ENCODE measurements at places on chromosomes 4 and X.

DNA sequence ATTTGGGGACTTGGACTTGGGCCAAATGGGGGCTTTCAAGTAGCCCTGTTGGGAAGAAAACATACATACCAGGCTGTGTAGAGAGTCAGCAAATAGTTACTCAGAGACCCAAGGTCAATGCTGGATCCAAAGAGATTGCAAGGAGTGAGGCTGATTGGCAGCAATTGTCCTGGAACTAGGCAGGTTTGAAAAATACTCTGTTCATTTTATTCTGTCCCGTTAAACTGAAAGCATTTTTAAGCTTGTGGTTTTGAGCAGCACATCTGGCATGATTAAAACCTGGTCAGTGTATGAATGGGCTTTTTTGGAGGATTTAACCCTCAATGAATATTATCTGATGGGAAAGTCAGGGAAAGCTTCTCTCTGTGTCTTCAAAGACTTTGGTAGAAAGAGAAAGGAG, 294.3 kb upstream of the BOD1L1 start:
- DNase-seq = no peak

- no peak for DNase-seq
Observed at GRCh38 chr4:79472693-79473438, 64.8 kb upstream of the GK2 start.

DNA sequence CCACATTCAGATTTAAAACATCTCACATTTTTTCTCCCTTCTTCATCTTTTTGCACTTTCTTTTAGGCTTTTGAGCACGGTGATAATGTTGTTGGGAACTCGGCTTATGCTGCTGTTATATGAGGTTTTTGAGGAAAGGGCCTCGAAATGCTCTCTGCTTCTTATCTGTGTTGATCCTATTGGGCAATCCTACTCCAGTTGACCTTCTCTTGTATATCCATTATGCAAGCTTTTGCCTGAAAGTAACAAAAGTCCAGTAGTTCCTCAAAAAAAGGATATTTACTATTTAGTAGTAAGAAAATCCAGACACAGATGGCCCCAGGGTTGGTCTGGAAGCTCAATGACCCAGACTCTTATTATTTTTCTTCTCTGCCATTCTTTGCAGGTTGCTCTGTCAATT, 57.7 kb upstream of the SPANXB1 start:
- no peak for DNase-seq

DNA sequence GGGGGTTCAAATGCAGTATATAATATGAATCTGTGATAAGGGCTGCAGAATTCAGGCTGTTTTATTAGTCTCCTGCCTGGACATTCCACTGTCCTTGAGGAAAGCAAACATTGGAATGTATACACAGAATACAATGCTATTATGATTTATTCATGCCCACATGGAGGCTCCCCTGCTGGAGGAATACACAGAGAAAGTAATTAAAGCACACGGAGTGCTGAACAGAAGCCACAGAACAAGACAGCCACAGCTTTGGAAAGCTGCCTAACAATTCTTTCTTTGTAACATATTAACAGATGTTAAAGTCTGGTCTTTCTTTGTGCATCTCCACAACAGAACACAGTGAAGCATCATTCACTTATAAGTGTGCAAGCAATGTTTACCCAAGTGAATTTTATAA, 155.8 kb downstream of the ARAP2 start:
- no peak for DNase-seq

GRCh38 chr4:147362938-147363337, 118.0 kb upstream of the EDNRA start:
- DNase-seq = no peak

GRCh38 chrX:25754399-25754798, 383.7 kb upstream of the MAGEB18 start:
- DNase-seq = peak; percentile 4

DNA sequence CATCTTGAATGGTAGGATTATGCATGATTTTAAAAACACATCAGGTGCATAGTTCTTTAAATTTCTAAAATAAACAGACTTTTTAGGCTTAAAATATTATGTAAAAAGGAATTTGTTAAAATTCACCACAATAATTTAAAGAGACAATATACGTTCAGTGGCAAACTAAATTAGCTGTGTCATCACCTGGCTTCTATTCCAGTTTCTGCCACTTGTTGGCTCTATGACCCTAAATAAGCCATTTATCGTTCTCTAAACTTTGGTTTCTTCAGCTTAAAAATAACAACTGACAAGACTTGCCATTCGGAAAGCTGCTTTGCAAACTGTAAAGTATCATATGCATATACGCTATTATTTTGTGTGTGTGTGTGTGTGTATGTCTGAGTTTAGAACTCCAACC, 141.3 kb downstream of the MGST2 start:
- no peak for DNase-seq

DNA sequence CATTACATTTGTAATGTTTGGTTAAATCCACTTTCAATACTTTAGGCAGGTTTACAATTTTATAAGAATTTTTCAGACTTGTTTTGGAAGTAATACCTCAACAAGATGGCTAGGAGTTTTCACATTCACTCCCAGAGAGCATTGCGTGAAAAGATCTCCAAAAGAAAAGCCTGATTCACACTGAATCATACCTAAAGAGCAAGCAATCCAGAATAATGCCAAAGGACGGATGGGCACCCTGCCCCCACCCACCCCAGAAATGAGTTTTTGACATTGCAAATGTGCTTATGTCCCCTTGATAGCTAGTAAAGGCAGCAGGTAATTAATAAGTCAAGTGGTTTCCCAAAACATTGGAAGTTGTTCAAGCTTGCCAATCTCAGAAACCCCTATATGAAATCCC, 557.7 kb upstream of the TENM3 start:
- no peak for DNase-seq

DNA sequence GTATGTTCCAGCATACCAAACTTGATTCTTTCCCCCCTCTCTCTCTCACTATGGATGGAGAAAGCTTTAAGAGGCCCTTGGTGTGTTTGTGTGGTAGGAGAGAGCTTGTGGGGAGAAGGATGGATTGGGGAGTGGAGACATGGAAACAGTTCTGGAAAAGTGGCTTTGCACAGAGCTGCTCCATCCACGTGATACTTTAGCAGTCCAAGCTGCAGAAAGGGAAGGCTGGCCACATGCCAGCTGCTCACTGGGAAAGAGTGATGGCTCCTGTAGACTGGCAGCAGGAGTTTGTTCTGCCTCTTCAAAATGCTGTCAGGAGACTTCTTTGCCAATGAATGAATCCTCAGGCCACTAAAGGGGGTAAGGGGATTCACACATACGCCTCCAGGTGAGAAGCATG, 21.7 kb upstream of the SEC24B start:
- no peak for DNase-seq

DNA sequence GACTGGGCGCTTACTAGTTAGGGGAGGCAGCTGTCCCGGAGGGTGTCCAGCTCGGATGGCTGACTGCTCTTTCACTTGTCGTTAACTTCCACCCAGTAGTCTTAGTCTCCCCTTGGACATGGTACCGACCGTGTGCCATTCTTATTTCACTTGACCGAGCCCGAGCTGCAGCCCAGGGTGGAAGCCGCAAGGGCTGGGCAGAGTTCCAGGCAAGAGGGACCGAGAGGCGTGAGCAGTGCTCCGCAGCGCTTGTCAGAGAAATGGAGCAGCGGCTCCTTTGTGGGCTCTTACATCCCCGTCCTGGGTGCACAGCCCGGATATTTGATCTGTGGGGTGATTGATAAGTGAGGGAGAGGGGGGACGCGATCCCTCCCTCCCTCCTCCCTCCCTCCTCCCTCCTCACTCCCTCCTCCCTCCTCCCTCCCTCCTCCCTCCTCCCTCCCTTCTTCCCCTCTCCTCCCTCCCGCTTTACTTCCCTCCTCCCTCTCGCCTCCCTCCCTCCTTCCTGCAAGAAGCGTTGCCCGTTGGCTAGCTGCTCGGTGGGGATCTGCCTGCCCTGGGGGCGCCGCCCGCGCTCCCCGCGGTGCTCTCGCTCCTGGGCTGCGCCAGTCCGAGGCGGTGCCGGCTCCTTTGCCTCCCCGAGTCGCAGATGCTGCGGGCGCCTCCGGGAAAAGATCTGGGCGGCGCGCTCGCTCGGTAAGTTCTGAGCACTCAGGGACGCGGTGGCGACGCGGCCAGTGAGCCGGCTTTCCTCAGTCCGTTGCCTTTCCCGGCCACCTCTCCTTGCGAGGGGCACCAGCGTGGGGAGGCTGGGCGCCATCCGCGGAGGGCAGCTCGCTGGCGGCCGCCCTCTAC, at the start of gene SLITRK2:
SLITRK2 (plus strand) TSS at position 499 of the 855 bp plus-strand sequence. CDS start 4,597 bp downstream, outside the sequence.
- DNase-seq = peak; percentile 25

- no peak for DNase-seq
Observed at GRCh38 chr4:102593147-102593546, 92.0 kb downstream of the NFKB1 start.

DNA sequence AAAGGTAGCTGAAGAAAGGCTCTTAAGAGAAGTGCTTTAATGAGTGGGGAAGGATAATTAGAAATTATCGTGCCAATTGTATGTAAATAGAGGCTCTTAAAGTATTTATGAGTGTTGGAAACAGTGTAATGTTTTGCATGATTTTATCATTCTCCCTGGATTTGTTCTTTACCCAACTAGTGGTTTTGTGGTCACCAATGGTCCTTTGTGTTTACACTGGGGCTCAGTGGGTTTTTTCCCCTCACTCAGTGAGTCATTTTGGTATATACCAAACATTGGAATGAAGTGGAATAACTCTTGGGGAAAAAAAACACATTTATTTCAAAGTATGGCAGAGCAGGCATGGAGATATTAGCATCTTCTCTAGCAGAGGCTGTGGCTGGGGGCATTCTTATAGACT, 20.8 kb upstream of the LGI2 start:
- no peak for DNase-seq

DNA sequence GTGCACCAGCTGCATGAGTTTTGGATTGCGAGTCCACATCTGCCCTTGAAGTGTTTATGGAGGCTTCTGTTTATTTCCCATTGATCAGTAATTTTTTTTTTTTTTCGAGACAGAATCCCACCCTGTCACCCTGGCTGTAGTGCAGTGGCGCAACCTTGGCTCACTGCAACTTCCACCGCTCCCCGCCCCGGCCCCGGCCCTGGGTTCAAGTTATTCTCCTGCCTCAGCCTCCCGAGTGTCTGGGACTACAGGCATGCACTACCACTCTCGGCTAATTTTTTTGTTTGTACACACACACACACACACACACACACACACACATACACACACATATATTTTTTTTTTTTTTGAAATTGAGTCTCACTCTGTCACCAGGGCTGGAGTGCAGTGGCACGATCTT, 46.1 kb downstream of the SMAD1 start:
- no peak for DNase-seq

DNA sequence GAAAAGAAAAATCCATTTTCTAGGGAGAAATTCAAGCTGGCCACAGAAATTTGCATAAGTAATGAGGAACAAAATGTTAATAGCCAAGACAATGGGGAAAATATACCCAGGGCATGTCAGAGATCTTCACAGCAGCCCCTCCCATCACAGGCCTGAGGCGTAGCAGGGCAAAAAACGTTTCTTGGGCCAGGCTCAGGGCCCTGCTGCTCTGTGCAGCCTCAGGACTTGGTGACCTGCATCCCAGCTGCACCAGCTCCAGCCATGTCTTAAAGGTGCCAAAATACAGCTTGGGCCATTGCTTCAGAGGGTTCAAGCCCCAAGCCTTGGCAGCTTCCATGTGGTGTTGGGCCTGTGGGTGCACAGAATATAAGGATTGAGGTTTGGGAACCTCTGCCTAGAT, 32.1 kb upstream of the TMPRSS11B start:
- no peak for DNase-seq

GRCh38 chrX:153474718-153475117, 4.3 kb upstream of the HAUS7 start:
- peak; percentile 47 for DNase-seq

GRCh38 chr4:183321079-183321478, 1.0 kb upstream of the CLDN22 start:
- no peak for DNase-seq

GRCh38 chrX:56987741-56988140, 7.6 kb downstream of the SPIN3 start:
- no peak for DNase-seq

GRCh38 chrX:33062041-33062440, 149.3 kb downstream of the DMD start:
- DNase-seq = no peak

DNA sequence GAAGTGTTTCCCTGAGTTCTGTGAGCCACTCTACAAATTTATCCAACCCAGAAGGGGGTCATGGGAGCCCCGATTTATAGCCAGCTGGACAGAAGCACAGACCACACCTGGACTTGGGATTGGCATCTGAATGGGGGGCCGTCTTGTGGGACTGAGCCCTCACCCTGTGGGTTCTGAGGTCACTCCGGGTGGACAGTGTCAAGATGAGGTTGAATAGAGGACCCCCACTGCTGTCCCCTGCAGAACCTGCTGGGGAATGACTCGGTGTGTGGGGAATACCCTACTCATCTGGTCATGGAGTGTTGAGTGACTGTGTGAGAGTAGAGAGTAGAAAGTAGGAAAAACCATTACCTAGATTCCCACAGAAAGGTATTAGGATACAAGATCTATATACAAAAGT, 67.5 kb downstream of the ZFYVE28 start:
- DNase-seq = no peak

- DNase-seq = no peak
Observed at GRCh38 chr4:154738426-154738825, 5.4 kb upstream of the LRAT start.

DNA sequence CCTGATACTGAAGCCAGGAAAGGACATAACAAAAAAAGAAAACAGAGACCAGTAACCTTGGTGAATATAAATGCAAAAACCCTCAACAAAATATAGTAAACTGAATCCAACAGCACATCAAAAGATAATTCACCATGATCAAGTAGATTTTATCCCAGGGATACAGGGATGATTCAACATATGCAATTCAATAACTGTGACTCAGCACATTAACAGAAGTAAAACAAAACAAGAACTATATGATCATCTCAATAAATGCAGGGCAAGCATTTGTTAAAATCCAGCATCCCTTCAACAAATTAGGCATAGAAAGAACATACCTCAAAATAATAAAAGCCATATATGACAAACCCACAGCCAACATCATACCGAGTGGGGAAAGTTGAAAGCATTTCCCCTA, 112.0 kb downstream of the HHIP start:
- no peak for DNase-seq

DNA sequence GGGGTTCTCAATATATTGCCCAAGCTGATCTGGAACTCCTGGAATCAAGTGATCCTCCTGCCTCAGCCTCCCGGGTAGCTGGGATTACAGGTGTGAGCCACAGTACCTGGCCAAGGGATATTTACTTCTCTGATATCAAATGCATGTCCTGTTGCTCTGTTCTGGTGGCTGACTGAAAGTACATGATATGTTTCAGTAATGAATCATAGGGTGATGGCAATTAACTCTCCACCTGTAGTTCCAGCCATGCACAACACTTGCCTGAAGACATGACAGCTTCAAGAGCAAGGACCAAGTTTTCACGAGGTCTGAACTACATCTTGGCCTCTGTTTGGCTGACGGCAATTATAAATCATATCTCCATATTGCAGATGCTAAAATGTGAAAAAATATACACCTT, 9.1 kb downstream of the ZCCHC4 start:
- DNase-seq = no peak

GRCh38 chr4:189809839-189810238, 130.8 kb upstream of the FRG1 start:
- DNase-seq = no peak

- DNase-seq = no peak
Observed at GRCh38 chrX:15786915-15787314, 3.4 kb upstream of the ZRSR2 start.

Measured in iPS-NIHi11 (cell line).